ENCODE measurements at places on chromosomes 12 and 14.

DNA sequence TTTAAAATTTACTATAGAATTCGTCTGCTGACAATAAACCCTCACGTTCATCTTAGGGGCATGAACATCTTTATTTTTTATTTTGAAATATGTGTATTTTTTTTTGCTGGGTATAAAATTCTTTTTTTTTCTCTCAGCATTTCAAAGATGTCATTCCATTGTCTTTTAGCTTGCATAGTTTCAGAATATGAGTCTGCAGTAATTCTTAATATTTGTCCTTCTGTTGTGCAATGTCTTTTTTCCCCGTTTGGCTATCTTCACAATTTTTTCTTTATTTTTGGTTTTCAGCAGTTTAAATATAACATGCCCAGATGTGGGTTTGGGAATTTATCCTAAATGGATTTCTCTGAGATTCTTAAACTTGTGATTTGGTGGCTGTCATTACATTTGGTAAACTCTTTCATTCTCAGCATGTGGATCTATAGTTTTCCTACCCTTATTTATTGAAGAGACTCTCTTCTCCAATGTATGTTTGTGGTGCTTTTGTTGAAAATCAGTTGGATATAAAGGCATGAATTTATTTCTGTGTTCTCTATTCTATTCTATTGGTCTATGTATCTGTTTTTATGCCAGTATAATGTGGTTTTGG, 37.8 kb upstream of the PLBD1 start:
- no peaks in the 10 kb centered on the region for H3K4me1 ChIP-seq
- no peaks in the 10 kb centered on the region for H3K36me3 ChIP-seq
- no peaks in the 10 kb centered on the region for H3K27me3 ChIP-seq
- DNase-seq, result no peak
- H3K27ac ChIP-seq, result no peak overlapping the region

DNA sequence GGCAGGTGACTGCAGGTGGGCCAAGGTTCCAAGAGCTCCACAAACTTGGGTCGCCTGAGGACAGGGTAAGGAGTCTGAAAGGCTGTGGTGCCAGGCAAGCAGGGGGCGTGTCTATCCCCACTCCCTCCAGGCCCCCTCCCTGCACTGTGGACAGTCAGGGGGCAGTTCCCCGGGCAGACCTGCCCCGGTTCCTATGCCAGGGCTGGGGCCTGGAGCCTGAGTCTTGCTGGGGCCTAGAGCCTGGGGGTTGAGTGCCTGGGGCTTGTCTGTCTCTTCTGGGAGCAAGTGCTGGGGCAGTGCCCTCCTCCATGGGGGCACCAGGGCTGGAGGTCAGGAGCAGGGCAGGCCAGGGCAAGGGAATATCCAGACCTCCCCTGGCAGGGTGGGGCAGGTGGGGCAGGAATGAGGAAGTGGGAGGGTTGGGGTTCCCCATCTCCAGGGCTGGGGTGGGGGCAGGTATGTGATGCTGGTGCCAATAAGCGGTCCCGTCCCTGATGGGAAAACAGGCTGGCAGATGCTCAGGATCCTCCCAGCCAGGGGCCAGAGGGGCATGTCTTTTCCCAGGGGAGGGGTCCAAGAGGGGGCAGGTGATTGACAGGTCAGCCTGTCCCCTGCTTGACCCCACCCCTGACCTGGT, 11.9 kb upstream of the TNFAIP2 start:
- H3K27ac ChIP-seq, result no peak overlapping the region
- no peak for DNase-seq
- no peaks in the 10 kb centered on the region for H3K4me1 ChIP-seq

- H3K27ac ChIP-seq, result no peak overlapping the region
- no peaks in the 10 kb centered on the region for H3K36me3 ChIP-seq
- H3K27me3 ChIP-seq, result no peaks in the 10 kb centered on the region
- H3K4me1 ChIP-seq, result no peaks in the 10 kb centered on the region
- H3K4me3 ChIP-seq, result no peak overlapping the region
Measured at GRCh38 chr12:76137606-76138005, 53.1 kb upstream of the NAP1L1 start.

- no peaks in the 10 kb centered on the region for H3K36me3 ChIP-seq
- peaks cover 9% of the 10 kb centered on the region for H3K4me1 ChIP-seq
- no peaks in the 10 kb centered on the region for H3K27me3 ChIP-seq
- H3K27ac ChIP-seq, result peak overlapping the region; percentile 30
Measured at GRCh38 chr12:70876952-70877351, 43.6 kb downstream of the PTPRR start.

DNA sequence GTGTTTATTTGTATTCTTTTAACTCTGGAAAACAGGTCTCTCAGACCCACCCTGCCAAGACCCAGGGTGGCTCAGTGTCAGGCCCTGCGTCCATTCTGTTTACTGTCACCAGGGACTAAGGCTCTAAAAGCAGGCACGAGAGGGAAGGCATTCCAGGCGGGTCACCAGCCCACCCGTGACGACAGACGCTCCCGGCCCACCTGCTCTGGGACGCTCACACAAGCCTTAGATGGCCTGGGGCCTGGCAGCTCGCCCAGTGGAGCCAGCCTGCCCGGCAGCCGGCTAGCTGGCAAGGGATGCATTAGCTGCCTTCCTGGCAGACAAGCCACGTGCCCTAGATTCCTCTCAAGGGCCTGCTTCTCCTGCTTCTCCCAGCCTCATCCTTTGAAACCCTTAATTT, 9.2 kb upstream of the NUAK1 start:
- H3K27ac ChIP-seq, result no peak overlapping the region
- H3K27me3 ChIP-seq, result no peaks in the 10 kb centered on the region
- no peak overlapping the region for H3K4me3 ChIP-seq
- no peaks in the 10 kb centered on the region for H3K36me3 ChIP-seq
- DNase-seq, result no peak
- H3K4me1 ChIP-seq, result peaks cover 15% of the 10 kb centered on the region

GRCh38 chr12:3326850-3327780, 163.9 kb upstream of the PRMT8 start:
- DNase-seq, result no peak
- peaks cover 7% of the 10 kb centered on the region for H3K27me3 ChIP-seq
- no peak overlapping the region for H3K4me3 ChIP-seq

DNA sequence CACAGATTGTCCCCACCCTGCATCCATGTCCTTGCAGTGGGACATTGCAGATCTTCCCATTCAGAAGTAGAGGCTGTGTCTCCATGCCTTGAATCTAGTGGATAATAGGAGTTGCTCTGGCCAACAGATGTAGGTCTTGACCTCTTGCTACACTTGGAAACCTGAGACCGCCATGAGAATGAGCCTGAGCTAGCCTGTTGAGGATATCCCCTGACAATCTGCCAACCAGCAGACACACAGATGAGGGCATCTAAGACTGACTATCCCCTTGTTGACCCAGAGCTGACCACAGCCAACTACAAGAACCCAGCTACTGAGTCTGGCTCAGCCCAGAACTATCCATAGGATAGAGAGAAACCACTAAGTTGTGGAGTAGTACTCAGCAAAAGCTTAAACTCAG, 161.1 kb upstream of the NOS1 start:
- H3K4me1 ChIP-seq, result no peaks in the 10 kb centered on the region
- no peaks in the 10 kb centered on the region for H3K36me3 ChIP-seq
- DNase-seq, result no peak
- H3K27me3 ChIP-seq, result no peaks in the 10 kb centered on the region
- H3K27ac ChIP-seq, result no peak overlapping the region

DNA sequence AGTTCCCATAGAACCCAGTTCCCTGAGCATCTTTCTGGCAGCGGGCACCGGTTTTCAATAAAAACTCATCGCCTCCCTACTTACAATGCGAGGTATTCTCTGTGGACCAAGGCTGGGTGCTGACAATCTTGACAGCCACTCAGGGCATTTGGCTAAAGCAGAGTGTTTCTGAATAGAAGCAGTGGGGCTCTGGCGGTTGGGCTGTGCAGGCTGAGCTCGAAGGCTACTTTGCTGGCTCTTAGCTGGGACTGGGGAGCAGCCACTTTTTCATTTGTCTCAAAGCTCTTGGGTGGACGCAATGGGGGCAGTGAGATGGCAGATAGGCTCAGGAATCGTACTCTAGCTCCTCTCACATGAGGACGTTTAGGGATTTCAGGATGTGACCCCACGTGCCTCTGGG, 151.8 kb downstream of the UNC79 start:
- no peaks in the 10 kb centered on the region for H3K36me3 ChIP-seq
- DNase-seq, result no peak
- no peaks in the 10 kb centered on the region for H3K4me1 ChIP-seq
- no peak overlapping the region for H3K4me3 ChIP-seq
- H3K27me3 ChIP-seq, result no peaks in the 10 kb centered on the region

GRCh38 chr14:77186911-77187648, 5.5 kb downstream of the TMEM63C start:
- H3K4me3 ChIP-seq, result no peak overlapping the region
- DNase-seq, result peak; percentile 13
- peaks cover 4% of the 10 kb centered on the region for H3K27me3 ChIP-seq

- H3K4me3 ChIP-seq, result peak overlapping the region; percentile 88
- DNase-seq, result no peak
- H3K36me3 ChIP-seq, result peaks cover 23% of the 10 kb centered on the region
- no peaks in the 10 kb centered on the region for H3K27me3 ChIP-seq
- peak overlapping the region; percentile 62 for H3K27ac ChIP-seq
Measured at GRCh38 chr12:6868211-6869048, 1.1 kb downstream of the TPI1 start.

DNA sequence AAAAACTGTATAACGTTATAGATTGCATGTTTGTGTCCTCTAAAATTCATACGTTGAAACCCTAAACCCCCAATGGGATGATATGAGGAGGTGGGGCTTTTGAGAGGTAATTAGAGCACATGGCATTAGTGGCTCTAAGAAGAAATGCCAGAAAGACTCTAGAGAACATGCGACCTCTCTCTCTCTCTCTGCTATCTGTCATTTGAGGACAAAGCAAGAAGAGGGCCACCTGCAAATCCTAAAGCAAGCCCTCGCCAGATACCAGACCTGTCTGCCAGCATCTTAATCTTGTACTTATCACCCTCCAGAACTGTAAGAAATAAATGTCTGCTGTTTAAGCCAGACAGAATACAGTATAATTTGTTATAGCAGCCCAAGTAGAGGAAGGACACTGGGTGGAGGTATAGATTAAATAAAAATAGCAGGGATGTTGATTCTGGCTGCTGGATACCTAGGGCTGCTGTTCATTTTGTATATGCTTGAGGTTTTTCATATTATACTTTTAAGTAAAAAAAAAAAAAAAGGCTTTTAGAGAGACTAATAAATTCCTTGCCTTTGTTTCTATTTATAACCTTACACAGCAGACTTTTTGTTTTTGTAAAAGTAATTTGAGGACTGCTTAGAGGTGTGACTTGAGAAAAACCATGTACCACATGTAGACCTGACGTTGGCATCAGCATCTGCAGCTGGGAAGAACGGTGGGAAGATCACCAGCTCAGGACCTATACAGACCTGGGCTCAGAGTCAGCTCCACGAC, 26.9 kb downstream of the MOK start:
- peak overlapping the region; percentile 86 for H3K27ac ChIP-seq
- no peaks in the 10 kb centered on the region for H3K27me3 ChIP-seq
- H3K36me3 ChIP-seq, result peaks cover 7% of the 10 kb centered on the region
- no peak for DNase-seq
- peaks cover 32% of the 10 kb centered on the region for H3K4me1 ChIP-seq
- no peak overlapping the region for H3K4me3 ChIP-seq

DNA sequence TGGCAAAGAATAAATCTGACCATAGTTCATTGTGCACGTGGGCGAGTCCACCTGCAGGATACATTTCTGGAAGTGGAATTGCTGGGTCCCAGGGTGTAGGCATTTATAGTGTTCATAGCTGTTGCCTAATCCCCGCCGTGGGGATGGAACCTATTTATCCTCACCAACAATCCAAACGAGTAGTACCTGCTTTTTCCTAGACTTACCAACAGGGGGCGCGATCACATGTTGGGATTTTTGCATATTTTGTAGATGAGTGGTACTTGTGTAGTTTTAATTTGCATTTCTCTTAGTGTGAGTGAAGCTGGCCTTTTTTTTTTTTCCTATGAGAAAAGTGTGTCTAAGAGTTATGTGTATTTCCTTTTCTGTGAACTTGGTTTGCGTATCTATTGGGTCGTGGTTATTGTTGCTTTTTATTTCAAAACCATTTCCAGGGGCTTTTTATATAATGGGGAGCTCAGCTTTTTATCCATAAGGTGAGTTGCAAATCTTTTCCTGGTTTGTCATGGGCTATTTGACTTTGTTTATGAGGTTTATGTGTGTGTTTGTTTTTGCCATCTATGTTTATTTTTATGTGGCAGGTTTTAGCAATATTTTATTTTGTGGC, 67.2 kb downstream of the CCDC92 start:
- no peak overlapping the region for H3K4me3 ChIP-seq
- no peaks in the 10 kb centered on the region for H3K36me3 ChIP-seq
- peaks cover 17% of the 10 kb centered on the region for H3K27me3 ChIP-seq
- peaks cover 9% of the 10 kb centered on the region for H3K4me1 ChIP-seq

GRCh38 chr14:101504096-101504948, 57.0 kb upstream of the DIO3 start:
- H3K4me1 ChIP-seq, result no peaks in the 10 kb centered on the region
- DNase-seq, result no peak
- H3K27me3 ChIP-seq, result no peaks in the 10 kb centered on the region
- no peaks in the 10 kb centered on the region for H3K36me3 ChIP-seq
- no peak overlapping the region for H3K4me3 ChIP-seq
- H3K27ac ChIP-seq, result no peak overlapping the region

DNA sequence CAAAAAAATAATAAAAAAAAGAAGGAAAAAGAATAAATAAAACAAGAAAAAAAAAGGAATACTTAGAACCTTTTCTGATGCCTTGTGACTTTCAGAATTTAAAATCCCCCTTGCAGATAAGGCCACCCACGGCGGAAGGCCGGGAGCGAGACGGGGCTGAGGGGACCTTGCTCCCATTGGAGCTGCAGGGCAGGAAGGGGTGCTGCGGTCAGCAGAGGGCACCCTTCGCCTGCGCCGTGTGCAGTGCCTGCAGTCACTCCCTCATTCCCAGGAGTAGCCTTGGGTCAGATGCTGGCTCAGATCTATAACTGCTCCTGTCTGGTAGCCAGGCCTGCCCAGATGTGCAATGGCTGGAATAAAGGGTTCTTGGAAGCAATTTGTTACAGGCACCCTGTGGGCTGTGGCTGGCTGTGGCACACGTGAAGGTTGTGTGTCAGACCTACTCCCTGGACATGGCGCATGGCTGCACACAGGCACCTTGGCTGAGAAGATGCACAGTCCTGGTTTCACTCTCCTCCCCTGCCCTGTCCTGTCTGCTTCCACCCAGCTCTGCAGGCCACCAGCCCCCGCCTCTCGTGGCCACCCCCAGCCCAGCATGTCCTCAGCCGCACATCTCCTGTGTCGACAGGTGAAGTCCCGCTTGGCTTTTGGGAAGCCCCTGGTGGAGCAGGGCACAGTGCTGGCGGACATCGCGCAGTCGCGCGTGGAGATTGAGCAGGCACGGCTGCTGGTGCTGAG, 13.4 kb upstream of the ALDH2 start:
- H3K27me3 ChIP-seq, result no peaks in the 10 kb centered on the region
- no peak overlapping the region for H3K27ac ChIP-seq
- H3K4me3 ChIP-seq, result no peak overlapping the region
- peaks cover 6% of the 10 kb centered on the region for H3K36me3 ChIP-seq
- no peak for DNase-seq
